ENCODE measurements at places on chromosomes 7 and 10.

- DNase-seq = no peak
Measured at GRCh38 chr7:29142021-29142727, 4.2 kb downstream of the CPVL start.

- no peak for DNase-seq
Measured at GRCh38 chr7:68474661-68475216, 1123.5 kb upstream of the AUTS2 start.

DNA sequence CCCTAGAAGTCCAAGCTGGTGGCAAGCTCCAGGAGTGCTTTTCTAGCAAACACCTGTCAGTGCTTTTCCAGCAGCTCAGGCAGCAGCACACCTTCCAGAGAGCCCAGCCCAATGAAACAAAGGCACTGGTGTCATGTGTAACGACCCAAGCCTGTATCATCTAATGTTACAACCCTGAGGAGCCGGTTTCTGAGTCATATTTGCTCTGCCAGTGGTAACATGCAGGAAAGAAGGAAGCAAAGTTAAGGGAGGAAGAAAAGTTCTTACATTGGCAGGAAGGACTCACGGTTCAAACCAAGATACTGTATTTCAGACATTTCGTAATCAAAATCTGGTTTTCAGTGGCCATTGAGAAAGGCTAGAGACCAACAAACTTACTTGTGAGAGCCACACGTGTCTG is at the start of gene ANKRD22:
Gene ANKRD22 (minus strand): TSS at position 139 of the 400 bp plus-strand sequence. CDS start 237 bp downstream, outside the sequence.
- DNase-seq = no peak

- DNase-seq = no peak
Measured at GRCh38 chr7:155722936-155723335, 78.5 kb downstream of the RBM33 start.

GRCh38 chr7:4561795-4562194 is 120.3 kb upstream of the FOXK1 start:
- no peak for DNase-seq

DNA sequence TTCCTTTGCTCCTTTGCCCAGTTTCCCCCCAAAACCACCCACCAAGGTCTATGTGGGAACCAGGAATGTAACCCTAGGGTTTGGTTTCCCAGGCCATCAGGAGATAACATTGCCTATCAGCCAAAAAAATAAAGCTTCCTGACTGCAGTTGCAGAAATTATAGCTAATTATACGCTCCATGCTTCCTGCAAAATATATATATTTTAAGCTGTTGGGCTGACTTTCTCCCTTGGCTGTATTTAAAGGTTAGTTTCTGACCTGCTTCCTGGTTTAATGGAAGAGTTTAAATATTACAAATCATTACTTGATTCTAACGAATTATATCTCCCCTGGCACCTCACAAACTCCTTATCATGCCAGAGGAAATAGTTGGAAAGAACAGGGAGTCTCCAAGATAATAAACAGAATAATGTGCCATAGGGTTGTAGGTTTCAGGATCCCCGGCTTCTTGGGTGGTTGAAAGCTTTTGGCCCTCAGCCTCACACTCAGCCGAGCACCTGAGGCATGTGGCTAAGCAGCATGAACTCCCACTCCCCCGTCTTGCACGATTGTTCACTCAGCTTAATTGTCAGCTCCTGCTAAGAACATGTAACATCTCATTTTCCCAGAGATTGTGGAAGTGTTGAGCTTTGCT is 79.9 kb downstream of the FZD1 start:
- no peak for DNase-seq

GRCh38 chr7:7119729-7120128 is 62.6 kb upstream of the C1GALT1 start:
- DNase-seq = no peak

DNA sequence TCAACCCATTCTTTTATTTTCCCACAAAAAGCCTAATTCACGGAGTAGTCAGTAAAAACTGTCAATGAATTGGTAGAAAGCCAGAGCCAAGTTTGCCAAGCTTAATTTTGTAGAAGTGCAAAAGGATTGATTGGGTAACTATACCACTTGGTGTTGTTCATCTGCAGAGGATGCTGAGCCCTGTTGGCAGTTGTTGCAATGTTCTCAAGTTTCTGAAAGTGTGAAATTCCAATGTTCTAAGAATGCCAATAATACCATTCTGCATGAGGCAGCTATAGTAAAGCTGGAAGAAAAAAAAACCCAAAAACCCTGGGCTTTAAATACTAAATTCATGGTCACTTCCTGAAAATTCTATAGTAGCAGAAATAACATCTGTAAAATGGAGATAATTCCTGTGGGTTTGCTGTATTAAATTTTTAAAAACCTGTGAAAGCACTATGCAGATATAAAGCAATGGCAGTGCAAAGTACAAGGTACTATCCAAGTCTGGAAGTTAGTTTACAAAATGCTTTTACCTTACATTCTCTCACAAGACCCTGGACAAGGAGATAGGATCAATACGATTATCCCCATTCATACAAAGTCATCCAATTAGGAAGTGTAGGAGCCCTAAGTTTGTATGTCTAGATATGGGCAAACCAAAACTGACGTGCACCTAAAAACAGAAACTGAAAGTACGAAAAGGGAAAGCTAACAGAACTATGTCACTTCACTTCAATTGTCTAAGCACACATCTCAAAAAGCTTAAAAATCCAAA is 6.0 kb upstream of the PON1 start:
- no peak for DNase-seq

DNA sequence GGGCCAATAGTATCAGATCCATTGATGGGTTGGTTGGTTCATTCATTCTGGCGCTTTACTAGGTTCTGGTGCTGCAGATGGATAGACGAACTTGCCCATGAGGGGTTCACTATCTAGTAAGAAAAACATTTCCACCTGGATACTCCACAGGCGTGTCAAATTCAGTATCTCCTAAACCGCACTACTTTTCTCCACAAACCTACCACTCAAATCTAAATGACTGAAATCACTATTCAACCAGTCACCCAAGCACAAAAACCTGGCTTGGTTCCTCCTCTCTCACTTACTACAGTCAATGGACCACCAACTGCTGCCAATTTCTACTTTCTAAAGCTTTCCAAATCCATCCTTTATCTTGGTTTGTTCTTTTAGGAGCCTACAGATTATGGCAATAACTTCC is 572 bp downstream of the AGK start:
- no peak for DNase-seq

- DNase-seq = no peak
Measured at GRCh38 chr7:545470-545869, 25.8 kb upstream of the PDGFA start.

GRCh38 chr7:31096877-31097258 is 44.8 kb downstream of the ADCYAP1R1 start:
- DNase-seq = no peak

GRCh38 chr7:21580073-21580521 is 37.3 kb downstream of the DNAH11 start:
- no peak for DNase-seq

- no peak for DNase-seq
Measured at GRCh38 chr7:121019018-121019417, 30.5 kb downstream of the CPED1 start.

- DNase-seq = no peak
Measured at GRCh38 chr7:31788883-31789680, 102.1 kb downstream of the PPP1R17 start.

DNA sequence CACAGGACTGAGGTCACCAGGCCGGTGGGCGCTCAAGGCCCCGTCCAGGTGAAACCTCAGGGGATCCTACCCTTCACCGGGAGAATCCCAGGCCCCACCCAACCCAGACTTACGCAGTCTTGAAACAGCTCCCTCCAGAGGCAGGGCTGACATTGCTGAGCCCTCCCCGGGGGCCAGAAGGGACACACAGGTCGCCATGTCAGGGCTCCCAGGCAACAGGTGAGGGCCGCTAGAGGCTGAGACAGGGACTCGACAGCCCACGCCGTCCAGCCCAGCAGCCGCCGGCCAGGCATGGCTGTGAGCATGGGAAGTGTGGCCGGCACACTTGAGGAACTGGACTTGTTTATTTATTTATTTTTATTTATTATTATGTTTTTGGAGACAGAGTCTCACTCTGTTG is 10.3 kb downstream of the MICALL2 start:
- DNase-seq = no peak

DNA sequence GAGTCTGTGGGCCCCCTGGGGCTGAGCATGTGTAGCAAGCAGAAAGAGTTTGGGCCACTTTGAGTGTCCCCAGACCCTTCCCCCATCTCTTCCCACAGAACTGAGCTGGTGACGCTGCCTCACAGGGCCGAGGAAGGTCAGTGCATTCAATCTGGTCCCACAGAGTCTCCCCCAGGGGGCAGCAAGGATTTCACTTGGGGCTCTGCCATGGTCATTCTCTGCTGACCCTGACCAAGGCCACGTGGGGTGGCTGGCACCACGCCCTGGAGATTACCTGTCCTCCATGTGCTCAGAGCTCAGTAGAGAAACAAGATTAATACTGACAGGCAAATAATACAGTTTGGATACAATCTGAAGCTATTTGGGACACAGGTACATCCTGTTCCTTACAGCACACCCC is 30.2 kb downstream of the ADRA2A start:
- no peak for DNase-seq

DNA sequence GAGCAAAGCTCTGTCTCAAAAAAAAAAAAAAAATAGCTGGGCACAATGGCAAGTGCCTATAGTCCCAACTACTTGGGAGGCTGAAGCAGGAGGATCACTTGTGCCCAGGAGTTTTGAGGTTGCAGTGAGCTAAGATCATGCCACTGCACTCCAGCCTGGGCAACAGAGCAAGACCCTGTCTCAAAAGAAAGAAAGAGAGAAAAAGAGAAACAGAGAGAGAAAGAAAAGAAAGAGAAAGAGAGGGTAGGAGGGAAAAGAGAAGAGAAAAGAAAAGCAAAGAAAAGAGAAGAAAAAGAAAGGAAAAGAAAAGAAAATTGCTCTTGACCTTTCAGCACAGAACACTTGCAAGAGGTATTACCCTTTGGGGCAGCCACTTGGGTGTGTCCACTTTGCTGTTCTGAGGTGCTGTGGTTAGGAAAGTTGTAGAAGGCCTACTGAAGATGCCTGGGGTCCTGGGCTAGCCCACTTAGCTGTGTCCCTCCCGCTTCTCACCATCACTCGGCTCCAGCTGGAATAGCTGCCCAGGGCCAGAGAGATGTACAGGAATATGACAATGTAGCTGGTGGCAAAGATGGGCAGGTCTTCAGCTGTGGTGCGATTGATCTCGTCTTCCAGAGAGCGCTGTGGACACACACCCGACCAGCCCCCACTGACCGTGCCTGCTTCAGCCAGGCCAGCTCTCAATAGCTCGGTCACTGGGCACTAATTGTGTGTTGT is 5.6 kb downstream of the NPC1L1 start:
- DNase-seq = no peak

GRCh38 chr10:132588301-132589013 is 50.9 kb downstream of the INPP5A start:
- DNase-seq = no peak

- no peak for DNase-seq
Measured at GRCh38 chr7:117132321-117133120, 179.2 kb downstream of the ST7 start.

DNA sequence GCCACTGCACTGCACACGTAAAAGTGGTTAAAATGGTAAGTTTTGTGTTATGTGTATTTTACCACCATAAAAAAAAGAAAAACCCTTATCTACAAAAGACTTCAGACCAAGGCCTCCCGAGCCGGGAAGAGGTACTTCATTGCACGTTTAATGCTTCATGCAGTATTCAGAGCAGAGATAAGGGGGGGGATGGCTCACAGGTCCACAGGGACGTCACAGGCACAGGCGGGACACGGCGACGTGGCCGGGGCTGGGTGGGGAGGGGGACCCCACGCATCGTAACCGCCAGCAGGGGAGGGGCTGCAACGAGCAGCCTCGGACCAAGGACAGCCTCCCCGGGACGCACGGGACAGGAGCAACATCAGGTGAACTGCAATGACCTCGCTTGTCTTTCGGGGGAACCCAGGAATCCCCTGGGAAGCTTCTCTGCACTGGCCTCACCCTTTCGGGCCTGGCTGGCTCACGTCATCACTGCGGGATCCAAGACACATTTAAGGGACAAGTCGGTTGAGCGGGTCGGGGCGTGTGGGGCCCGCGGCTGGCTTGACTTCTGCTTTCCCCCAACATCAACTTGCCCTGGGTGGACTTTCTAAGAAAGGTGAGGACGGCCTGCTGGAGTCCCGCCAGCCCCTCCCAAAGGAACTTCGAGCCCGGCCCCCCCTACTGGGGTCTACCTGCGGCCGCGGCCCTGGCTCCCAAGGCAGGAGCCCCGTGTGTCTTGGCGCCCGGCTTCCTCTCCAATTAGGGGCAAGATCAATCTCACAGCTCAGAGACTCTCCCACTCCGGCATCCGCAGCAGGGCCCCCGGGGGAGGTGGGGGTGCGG is 29.6 kb upstream of the PDGFA start:
- DNase-seq = no peak

DNA sequence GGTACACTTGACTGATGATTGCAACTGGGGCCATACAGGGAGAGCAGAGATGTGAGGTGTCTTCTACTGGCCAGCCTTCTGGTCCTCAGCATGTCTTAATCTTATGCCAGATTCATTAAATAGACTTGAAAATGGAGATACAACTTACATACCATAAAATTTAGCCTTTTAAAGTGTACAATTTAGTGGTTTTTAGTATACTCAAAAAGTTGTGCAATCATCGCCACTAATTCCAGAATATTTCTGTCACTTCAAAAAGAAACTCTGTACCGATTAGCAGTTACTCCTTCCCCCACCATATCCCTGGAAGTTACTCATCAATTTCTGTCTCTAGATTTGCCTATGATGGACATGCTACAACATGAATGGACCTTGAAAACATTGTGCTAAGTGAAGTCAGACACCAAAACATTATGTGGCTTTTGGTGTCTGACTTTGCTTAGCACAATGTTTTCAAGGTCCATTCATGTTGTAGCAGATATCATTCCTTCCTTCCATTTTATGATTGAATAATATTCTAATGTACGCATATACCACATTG is 53.0 kb downstream of the SH2D4B start:
- DNase-seq = no peak

DNA sequence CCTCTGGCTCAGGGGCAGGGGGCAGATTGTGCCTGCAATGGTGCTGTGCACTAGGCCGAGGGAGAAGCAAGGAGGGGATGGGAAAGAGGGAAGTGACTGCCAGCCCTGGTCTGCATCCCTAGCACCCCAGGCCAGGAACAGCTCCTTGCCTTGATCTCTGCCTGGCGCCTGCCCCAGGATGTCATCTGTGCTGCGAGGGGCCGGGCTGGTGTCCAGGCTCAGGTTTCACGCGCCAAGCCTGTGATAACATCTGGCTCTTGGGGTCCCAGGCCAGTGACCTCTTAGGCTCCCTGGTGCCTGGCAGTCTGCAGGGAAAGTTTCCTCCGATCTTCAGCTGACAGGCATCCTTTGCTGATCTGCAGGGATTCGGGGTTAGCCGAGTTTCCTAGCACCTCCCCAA is 193.5 kb upstream of the GPR26 start:
- no peak for DNase-seq

DNA sequence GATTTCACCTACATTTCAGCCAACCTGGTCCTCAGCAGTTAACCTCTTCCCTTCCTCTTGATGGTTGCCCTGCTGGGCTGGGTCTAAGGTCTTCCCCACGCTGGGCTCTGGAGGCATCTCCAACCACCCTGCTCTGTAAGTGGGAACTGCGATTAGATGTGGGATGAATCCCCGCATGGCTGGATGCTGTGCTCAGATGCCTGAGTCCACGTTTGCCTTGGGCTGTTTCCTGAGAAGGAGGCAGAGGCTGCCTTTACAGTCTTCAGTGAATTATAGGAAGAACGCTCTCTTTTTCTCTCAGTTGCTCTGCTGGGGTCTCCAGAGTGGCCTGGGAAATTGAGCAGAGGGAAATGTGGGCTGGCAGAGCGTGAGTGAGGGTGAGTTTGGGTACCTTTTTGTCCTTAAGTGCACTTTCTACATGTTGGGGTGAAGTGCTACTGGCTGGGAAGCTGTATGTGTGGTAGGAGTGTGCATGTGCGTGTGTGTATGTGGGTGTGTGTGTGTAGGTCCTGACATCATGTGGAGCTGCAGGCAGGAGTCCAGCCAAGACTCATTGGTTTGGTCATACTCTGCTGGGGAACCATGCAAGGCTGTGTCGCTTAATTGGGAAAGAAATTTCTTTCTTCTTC is 1.5 kb downstream of the GIMAP8 start:
- DNase-seq = no peak

Measured in stimulated activated CD8-positive, alpha-beta memory T cell treated with anti-CD3 and anti-CD28 coated beads, Interleukin-7, amount 100 ng/mL, for 24 hours (primary cell).